ENCODE measurements at places on chromosomes 11 and 22.

DNA sequence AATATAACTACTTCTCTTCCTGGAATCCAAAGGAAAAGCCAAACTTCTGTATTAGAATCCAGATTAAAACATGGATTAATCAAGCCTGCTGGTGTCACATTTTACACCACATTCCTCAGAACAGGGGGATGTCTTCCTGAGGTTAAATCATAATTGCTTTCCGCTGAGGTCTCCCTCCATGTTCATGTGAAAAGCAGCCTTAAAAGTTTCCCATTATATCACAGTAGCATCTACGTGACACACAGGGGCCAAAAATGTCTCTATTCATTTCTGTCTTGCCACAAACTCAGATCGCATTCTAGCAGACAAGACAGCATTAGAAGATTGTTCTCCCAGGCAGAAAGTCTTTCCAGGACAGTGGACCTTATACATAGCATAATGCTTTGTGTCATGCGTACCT, 788.7 kb downstream of the OPCML start:
- DNase-seq, result no peak

DNA sequence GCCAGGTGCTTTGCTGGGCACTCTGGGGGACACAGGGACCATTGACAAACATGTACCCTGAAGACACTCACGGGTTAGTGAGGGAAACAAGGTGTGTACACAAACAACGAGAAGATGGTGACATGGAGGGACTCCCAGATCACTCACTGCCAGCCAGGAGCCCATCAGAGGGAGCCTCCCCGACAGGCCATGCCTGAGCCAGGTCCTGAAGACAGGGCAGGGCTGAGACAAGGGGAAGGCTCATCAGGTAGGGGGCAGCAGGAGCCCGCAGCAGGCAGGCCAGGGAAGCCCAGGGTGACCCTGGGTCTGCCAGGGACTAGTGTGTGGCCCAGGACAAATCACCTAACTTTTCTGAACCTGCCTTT, 127.9 kb downstream of the BUD13 start:
- no peak for DNase-seq

- DNase-seq, result peak; percentile 23
Observed at GRCh38 chr22:22235558-22235957, 9.0 kb upstream of the VPREB1 start.

DNA sequence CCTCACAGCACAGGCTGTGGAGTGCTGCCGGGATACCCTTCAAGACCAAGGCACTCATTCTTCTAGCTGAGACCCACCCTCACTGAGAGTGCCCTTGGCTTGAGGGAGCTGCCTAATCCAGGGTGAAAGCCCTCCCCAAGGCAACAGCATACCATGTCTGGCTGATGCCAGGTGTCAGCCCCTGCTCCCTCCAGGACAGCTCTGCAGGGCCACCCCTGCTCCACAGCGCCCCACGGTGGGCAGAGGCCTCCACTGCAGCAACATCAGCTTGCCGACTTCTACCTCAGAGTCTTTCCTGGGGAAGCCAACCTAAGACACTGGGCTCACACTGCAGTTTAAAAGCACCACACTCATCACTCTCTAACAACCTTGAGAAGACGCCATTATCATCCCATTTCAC, 29.0 kb downstream of the TTLL1 start:
- peak; percentile 43 for DNase-seq

DNA sequence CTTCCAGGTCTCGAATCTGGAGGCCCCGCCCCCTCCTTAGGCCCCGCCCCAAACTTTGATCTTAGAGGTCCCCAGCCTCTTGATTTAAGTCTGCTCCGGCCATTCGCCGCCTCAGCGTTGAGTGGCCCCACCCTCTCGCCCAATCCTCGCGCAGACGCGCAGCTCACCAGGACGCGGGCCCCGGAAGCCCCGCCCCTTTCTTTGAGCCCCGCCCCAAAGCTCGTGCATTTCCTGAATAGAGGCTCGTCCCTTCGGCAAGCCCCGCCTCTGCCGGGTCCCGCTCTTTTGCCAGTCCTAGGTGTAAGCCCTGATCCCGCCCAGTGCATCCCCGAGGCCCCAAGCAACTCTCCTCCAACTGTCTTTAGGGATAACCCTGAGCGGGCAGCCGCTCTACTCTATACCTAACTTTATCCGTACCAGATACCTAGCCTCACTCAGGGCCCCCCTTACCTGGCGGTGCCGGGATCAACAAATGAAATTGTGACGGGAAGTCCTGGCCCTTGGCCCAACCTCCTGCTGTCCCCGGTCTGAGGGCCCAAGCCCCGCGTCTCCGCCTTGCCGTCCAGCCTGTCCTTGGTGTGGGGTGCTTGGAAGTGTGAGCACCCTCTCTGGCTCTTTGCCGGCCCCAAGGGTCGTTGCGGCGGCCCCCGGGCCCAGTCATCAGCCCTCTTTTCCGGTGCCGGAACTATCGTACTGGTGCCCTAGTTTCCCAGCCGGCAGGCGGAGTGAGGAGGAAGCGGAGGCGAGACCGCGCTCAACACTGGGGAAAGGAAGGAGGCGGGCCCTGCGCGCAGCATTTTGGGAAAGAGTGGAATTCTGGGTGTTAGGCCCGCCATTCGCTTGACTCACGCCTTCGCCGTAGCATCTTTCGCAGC, at the start of gene SNRPD3:
Gene SNRPD3 (plus strand): TSS at position 835 of the 875 bp plus-strand sequence. CDS start 1,676 bp downstream, outside the sequence.
- peak; percentile 99 for DNase-seq

DNA sequence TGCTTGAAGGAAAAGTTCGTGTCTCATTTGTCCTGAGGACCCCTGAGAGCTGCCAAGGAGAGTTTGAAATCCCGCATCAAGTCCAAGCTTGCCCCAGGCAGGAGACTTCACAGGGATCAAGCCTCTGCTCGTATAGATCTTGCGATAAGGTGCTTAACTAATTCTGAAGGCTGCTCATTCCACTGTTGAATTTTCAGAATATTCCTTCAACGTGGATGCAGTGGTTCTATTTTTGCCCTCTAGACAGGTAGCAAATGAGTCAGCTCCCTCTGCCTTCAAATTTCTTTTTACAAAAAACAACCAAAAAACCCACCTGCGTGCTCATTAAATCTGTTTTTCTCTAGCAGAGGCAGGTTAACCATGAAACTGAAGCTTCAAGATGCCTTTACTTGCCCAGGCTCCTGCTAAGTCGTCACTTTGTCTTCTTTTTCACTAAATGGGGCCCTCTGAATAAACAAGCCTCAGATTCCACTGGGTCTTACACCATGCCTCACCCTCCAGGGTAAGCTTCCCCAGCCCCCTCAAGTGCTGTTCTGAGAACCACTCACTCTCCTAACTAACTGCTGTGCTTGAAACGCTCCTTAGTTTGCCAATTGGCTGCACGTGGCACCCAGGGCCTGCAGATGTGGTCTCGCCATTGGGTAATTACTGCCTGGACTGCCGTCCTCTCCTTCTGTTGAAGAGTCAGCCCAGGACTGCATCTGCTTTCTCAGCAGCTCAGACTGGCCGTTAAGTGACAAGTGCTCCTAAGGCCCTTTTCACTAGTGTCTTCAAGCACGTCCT, 105.0 kb downstream of the TRPC6 start:
- no peak for DNase-seq

DNA sequence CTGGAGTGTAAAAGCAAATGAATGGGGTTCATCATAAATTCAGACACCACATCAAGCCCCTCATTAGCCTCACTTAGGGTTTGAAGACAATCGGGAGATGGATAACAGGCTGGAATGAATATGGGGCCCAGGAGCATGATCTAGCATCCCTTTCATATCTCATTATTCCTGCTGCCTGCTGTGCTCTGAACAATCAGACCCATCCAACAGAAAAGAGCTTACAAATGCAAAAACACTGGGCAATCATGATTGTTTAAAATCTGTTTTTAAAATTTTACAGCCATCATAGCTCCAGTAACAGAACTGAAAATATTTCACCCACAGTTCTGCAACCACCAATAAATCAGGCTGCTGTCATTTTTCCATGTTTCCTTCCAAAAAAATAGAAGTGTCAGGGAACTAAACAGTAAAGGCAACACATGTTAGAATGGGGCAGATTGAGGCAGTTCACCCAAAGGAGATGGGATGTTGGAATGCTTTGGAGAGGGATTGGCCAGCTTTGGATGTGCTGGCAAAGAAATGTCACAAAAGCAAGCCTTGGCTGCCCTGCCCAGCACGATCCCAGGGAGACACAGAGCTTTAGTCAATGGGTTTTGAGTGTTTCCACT, 47.8 kb upstream of the BMAL1 start:
- no peak for DNase-seq

DNA sequence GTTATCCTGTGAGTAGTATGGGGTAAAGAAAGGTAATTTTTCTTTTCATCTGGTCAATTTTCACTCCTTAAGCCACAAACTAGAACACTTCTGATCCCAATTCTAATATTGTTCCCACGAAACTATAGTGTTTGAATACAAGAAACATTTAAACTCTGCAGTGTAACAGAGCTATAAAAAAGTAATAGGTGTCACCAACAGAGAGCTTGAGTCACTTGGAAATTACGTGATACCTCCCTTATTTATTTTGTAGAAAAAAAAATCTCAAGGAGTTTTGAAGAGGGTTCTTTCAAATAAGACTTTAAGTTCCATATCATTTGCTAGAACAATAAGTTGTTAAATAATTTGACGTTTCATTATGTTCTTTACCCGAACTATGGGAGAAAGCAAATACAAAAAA, 959.4 kb downstream of the JRKL start:
- DNase-seq, result no peak

DNA sequence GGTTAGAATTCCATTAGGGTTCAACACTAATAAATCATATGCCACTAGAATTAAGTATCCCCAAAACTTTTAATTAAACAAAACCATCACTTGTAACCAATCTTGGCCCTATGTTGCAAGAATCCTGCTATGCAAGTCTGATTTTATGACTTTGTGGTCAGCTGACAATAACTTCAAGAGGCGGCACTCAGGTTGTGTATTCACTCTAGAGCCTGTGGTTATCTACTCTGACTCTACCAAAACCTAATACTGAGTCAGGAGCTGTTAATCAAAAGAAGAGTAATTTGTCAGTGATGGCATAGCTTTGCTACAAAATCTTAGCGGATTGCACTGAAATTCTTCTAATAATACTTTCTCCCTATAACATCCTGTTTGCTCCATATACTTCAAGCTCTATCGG, 253.7 kb downstream of the AASDHPPT start:
- DNase-seq, result no peak

DNA sequence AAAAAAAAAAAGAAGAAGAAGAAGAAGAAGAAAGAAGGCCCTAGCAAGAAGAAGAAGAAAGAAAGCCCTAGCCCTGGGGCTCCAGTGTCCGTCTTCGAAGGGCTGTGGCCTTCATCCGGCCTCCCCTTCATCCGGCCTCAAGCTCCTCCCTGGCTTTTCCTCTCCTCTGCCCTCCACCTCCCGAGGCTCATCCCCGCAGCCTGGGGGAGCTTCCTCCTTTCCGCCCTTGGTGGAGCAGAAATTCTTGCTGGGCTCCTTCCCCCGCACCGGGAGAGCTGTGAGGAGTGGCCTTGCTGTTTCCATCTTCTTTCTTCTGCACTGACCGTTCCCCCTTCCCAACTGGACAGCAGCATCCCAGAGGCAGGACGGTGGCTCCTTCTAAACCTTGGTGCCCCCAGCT, 9.5 kb upstream of the LTO1 start:
- DNase-seq, result no peak

DNA sequence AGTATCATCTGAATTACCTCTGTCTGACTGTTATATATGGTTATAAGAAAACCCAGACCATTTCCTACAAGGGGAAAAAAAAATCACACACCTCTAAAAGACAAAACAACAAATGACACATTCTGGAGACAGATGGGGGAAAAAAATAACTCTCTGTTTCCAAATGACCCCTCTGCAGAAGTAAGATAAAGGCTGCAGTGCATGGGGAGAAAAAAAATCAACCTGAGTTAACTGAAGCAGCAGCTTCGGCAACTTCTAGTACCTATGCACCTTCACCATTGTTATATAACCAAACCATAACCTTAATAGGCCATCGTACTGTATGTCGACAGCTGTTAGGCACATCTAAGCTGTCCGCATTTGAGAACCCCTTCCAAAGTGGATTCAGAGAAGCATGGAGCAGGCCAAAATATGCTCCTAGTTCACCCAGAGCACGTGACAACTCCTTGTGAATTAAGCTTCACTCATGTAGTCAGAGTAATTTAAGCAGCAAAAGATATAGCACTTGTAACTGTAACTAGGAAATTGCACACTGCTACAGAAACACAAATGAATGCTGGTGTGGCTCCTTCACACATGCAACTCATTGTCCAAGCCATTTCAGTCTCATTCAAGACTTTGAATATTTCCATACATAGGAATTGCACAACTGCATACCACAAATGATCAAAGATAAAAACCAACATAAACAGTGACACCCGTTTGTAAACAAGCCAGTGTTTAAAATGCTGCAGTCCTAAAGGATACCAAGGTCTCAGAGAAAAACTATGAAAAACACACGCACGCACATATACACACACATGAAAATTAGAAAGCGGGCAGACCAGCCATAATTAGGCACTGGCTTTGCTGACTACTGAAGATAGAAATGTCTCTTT, 2.7 kb downstream of the SIK3 start:
- DNase-seq, result peak; percentile 82
